ENCODE measurements at places on chromosomes 7 and 10.

DNA sequence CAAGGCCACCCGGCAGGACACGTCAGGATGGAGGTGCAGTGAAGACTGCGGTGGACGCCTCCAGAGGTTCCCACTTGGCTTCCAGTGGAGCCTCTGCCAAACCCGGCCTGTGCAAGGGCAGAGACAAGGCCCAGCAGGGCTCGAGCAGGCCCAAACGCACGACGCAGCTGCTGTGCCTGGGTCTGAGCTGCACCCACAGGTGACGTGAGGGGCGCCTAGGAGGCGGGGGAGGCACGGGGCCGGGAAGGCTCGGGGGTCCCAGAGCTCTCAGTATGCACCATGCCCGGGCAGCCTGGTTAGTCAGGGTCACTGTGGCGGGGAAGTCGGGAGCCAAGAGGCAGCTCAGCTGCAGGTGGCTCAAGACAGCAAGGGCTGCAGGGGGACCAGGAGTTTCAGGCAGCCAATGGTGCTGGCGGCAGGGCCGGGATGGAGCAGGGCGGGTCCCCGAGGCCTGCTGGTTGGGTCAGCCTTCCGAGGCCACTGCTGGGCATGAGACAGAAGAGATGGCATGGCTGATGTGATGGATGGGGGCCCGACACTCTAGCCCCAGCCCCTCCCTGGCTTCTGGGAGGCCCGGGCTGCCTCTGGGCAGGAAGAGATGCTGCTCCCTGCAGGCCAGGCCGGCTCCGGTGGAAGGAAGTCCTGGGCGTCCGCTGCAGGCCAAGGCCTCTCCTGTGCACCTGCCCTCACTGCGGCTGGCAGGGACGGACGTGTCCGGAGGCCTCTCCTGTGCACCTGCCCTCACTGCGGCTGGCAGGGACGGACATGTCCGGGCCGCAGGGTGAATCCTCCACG lies 72.2 kb upstream of the CFAP46 start:
- no peak for DNase-seq

- no peak for DNase-seq
Observed at GRCh38 chr10:52146766-52147165, 167.3 kb upstream of the DKK1 start.

GRCh38 chr10:43365001-43365400 lies 6.4 kb upstream of the FXYD4 start:
- DNase-seq: no peak

- no peak for DNase-seq
Observed at GRCh38 chr7:97007583-97007861, 2.2 kb downstream of the DLX6 start.

DNA sequence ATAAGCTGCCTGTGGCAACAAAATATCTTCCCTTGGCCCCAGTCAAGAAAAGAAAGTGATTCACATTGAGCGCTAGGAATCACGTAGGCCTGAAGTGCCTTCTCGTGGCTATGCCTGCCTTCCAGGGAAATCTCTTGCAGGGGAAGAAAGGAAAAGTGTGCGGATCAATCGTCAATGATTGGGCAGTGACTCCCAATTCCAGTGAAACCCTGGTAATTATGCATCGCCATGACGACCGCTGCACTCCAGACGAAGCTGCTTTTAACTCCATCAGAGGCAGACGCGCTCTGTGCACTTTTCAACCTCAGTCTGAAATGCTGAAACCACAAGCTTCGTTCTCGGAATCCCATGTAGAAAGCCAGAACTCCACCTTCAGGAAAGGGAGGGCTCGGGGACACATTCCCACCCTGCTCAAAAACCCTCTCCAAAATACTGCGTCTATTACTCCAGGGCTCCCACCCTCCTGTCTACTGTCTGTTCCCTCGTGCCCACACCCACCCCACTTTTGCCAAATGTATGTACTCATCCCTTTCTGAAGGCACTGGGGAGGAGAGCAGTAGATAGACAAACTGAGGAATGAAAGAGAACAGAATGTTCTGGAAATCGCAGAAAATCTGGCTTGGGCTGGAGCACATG lies 24.2 kb upstream of the PRKAG2 start:
- no peak for DNase-seq

DNA sequence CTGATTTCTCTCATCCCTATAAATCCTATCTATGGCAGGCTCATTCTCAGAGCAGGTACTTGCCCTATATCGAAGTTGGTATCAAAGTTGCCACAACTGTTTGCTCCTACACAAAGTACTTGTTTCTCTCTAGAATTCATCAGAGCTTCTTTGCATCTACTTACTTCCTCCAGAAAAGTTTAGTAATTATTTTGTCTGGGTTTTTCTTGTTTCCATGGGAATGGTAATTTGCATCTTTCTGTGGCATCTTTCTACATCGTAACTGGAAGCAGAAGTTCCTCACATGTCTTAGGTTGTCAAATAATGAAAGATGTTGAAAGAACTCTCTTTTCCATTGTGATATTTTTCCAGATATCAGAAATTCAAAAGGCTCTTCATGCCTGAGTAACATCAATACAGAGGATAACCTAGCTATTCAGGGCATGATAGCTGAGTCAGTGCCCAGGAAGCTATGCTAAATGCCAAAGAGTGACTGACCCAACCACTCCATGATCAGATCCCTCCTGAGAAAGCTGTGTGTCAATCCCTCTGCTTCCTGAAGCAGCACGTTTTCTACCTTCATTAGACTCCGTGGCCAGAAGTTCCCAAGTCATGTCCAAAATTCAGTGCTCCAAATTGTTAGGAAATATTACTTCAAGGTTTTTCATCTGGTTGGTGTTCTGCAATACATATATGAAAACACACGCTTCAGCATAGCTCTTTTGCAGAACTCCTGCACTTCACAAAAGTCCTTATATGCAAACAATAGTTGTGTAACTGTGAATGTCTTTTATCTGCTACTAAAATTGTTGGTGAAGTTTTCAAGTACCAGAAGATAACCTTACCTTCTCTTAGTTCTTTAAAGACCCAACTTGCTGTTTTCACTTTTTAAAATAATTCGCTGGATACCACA lies 216.5 kb downstream of the VTI1A start:
- no peak for DNase-seq

- DNase-seq: no peak
Observed at GRCh38 chr10:102763037-102763607, 19.4 kb downstream of the WBP1L start.

DNA sequence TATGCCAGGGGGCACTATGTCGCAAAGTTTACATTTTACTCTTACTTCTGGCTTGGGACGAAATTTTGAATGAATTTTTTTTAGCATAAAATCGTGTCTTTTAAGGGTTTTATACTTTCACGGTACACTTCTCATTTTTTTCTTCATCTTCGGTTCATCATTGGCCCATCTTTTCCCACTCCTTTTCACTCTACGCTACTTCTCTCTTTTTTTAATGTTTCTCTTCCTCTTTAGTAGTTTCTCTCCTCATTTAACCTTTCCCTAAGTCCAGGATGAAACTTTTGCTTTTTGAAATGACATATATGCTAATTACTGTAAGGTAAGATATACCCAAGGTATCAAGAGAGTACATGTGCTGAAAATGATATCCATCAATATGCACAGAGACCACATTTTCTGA lies 39.5 kb downstream of the C7orf33 start:
- DNase-seq: no peak

DNA sequence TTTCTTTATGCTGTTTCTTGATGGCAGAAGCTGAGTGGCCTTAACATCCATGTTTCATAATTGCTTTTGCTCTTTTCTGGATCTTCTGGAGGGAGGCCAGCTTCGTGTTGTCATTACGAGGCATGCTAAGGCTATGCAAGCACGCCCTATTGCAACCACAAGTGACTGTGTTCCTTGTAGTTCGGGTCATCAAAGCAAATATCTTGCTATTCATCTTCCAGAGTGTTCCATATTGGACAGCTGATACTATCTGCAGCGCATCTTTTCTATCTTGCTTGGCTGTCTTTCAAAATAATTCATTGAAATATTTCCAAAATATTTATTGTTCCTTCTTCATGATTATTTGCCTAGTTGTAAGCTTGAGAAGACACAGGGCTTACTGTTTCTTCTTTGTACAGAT lies 5.0 kb downstream of the EPHB6 start:
- DNase-seq: no peak

GRCh38 chr7:120725376-120726039 lies 132.4 kb downstream of the TSPAN12 start:
- DNase-seq: no peak

GRCh38 chr10:210297-210696 lies 75.0 kb downstream of the ZMYND11 start:
- no peak for DNase-seq

DNA sequence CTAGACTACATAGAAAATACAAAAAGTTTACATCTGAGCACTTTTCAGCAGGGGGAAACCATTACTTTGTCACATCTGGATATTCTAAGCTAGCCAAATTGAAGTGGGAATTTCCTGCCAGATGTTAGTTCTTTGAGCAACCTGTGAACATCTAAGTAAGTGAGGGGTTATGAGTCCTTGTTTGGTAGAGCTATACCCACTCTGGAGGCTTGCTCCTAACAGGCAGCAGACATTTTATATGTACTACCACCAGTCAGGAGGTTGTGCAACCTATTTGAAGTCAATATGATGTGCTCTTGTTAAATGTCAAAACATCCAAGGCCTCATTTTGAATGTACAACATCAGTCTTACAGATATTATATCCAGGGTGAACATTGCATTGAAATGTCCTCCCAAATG lies 143.3 kb upstream of the KAT6B start:
- DNase-seq: no peak

GRCh38 chr10:17905491-17905890 lies 46.2 kb upstream of the SLC39A12 start:
- DNase-seq: no peak

DNA sequence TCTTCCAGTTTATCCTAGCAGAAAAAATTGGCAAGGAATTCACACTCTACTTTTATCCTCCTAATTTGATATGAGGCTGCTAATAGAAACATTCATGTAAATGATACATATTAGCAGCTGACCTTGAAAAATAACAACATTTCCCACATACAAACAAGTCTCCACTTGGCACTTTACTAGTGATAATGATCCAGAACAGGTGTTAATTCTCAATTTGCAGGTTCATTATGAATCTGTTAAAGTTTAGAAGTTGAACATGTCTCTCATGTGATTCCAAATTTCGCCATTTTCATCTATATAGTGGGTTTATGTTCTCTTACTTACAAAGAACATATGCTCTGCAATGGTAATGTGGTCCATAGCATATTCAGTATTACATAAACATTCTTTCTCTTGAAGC lies 1396.8 kb upstream of the LRRTM3 start:
- no peak for DNase-seq

DNA sequence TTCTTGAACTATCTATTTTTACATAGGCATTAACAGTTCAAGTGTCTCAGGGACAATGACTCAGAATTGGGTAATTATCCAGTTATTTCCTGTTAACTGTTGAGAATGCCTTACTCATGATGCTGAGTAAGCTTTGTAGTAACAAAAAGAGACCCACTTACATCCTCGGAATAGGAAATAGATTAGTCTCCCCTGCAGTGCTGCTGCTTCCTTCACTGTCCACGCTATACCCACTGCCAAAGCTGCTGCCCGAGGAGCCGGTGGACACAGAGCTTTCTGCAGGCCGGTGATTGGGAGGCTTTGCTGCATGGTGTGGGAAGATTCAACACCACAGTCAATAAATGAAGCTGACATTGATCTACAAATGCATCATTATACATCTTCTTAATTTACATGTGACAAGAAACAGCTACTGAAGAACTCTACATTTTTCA lies 357.1 kb downstream of the PCLO start:
- no peak for DNase-seq

DNA sequence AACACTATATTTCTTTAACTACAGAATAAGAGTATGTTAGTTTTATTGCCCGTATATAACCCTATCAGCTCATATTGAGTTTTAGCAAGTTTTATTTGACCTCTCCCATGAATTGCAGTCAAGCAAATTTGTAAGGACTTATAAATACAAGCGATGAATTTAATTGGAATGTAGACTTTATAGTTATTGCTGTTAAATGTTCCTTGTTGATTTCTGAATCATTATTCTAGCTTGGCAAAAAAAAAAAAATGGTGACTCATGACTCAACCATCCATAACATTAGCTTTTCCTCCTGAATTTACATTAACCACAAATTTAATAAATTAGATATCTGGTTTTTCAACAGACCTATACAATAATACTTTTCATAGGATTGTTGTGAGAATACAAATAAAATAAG lies 334.0 kb upstream of the LRRTM3 start:
- DNase-seq: no peak

DNA sequence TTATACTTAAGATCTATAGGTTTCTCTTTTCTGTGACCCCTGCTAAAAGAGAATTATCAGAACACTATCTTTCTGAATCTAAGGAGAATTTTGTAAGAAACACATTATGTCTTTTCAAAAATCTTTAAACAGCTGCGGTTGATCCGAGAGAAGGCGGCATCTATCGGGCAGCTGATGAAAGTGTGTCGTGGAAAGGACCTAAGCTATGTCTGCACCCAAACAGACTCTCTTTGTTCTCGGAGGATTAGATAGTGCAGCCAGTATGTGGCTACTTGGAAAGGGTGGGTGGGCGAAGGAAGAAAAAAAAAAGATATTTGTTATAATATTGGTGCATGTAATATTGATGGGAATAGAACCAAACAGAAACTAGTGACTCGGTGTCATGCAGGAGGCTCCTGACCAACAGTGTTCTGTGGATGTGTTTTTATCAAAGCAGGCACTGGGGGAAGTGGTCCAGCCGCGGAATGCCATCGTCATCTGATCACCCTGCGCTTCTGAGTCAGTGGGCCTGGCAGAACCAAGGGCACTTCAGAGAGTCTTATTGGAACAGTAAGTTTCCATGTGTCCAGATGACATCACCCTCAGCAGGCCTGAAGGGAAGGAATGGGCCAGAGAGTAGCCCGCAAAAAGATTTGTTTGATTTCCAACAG lies 509.7 kb upstream of the AKR1E2 start:
- DNase-seq: no peak

DNA sequence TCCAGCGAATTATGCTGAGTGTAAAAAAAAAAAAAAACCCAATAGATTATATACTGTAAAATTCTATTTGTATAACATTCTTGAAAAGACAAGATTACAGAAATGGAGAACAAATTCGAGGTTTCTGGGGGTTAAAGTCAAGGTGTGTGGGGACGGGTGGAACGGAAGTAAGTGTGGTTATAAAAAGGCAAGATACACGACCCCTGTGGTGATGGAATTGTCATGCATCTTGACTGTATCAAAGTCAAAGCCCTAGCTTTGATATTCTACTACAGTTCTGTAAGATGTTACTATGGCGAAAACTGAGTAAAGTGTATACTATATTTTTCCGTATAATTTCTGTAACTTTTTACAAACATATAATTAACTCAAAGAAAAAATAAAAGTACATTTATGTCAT lies 718.2 kb upstream of the PCDH15 start:
- DNase-seq: no peak

- no peak for DNase-seq
Observed at GRCh38 chr7:44333911-44334733, 8.7 kb upstream of the CAMK2B start.

Measured in activated T-cell treated with anti-CD3 and anti-CD28 coated beads, Interleukin-2, amount 50 U/mL, for 48 hours (primary cell).